ENCODE measurements at places on chromosomes 7 and 10.

DNA sequence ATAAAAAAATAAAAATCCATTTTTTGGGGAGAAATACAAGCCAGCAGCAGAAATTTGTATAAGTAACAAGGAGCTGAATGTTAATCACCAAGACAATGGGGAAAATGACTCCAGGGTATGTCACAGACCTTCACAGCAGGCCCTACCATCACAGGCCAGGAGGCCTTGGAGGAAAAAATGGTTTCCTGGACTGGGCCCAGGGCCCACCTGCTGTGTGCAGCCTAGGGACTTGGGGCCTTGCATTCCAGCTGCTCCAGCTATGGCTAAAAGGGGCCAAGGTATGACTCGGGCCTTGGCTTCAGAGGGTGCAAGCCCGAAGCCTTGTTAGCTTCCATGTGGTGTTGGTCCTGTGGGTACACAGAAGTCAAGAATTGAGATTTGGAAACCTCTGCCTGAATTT, 126.3 kb downstream of the DGKB start:
- H3K27me3 ChIP-seq: no peaks in the 10 kb centered on the region
- DNase-seq: no peak
- H3K36me3 ChIP-seq: no peaks in the 10 kb centered on the region
- H3K27ac ChIP-seq: no peak overlapping the region

- H3K27ac ChIP-seq: no peak overlapping the region
- H3K36me3 ChIP-seq: no peaks in the 10 kb centered on the region
- no peak for DNase-seq
- no peak overlapping the region for H3K4me3 ChIP-seq
- H3K4me1 ChIP-seq: no peaks in the 10 kb centered on the region
- H3K27me3 ChIP-seq: no peaks in the 10 kb centered on the region
These were observed 53.7 kb downstream of the LRRC17 start for GRCh38 chr7:102966465-102966864.

GRCh38 chr7:125391921-125392320, 462.3 kb upstream of the POT1 start:
- DNase-seq: no peak
- no peaks in the 10 kb centered on the region for H3K27me3 ChIP-seq
- no peaks in the 10 kb centered on the region for H3K36me3 ChIP-seq
- no peaks in the 10 kb centered on the region for H3K4me1 ChIP-seq
- H3K4me3 ChIP-seq: no peak overlapping the region
- H3K27ac ChIP-seq: no peak overlapping the region

- H3K4me1 ChIP-seq: peaks cover 11% of the 10 kb centered on the region
- no peak overlapping the region for H3K4me3 ChIP-seq
- H3K27ac ChIP-seq: no peak overlapping the region
These were observed 3.5 kb downstream of the CTBP2 start for GRCh38 chr10:125156739-125157480.

All from effector memory CD4-positive, alpha-beta T cell (primary cell).